ENCODE measurements at places on chromosomes 6 and 20.

- no peak for DNase-seq
These were observed 117.6 kb downstream of the SULF2 start for GRCh38 chr20:47667531-47668312.

DNA sequence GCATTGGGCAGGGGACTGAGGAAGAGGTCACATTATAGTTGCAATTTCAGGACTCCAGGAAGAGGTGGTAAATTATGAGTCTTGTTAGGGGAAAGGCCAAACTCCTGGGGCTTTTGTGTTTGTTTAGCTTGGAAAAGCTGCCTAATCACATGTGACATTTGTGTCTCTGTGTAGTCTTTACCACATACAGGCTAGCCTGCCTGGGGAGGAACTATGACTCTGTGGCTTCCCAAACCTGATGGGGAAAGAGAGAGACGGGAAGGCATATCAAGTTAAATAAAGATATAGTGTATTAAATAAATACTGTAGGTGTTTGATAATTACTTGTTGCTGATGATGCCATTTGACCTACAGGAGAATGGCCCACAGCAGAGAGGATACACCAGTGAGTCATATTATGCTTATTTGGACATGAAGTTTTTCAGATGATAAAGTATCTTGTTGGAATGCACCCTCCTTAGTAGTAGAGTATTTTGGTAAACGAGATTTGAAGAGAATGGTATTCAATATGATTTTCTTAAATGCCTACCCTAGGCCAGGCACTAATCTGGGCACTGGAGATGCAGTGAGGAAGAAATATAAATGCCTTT is 4.0 kb downstream of the BLTP3A start:
- DNase-seq, result no peak

- DNase-seq, result no peak
These were observed 247.3 kb downstream of the ZNF217 start for GRCh38 chr20:53346335-53346648.

DNA sequence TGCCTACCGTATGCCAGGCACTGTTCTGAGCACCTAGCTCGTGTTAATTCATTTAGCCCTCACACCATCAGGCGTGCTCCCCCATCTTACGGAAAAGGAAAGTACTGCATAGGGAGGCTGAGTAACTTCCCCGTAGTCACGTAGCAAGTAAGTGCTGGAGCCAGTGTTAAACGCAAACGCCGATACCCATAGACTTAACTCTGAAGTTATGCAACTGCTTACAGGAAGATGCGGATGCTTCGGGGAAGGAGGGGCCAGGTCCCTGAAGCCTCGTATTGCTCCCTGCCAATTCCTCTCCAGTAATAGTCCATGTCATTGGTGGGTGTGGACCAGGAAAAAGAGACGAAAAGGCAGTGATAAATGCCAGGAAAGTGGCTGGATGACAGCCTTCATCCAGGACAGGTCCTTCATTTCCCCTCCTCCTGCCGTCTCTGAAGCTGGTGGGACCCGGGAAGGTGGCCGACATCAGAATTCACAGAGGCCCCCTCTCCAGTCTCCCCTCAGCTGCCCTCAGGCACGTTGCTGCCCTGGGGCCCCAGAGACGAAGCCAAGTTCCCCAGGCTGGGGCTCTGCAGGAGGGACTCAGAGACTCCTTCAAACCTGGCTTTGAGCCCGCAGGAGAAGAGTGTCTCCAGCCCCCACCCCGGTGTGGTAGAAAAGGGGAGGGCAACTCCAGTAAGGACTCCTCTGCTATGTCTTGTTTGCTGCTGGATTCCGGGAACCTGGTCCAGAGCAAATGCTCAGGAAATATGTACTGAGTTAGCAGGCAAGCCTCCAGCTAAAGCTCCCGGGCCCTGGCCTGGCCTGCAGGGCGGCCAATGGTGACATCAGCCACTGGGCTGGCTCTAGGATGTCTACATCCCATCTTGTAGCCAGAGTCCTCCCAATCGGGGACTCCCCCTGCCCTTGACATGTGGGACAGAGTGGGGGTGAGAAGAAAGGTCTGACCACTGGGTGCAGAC is 37.8 kb downstream of the RAB44 start:
- no peak for DNase-seq

DNA sequence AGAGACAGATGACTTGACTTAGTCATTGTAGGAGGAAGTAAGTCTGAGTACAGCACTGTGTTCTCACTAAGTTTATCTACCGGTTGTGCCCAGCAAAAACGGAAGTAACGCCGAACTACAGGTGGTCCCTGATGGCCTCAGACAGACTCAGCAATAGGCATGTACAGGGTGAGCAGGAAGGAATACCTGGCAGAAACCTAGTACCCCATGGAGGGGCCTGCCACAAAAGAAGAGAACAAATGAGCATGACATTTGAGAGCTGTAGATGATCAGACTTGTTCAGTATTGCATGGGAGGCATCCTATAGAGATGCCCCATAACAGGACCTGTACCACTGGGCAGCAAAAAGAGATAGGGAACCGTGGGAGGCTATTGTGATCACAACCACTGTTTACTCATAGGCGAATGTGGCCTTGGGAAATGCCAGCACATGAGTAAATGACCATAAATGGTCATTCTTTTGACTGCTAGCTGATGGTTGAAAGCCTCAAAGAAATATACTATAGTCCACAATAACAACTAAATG is 106.4 kb upstream of the TAB2 start:
- no peak for DNase-seq
